Effector CD8-positive, alpha-beta T cell (primary cell): ENCODE measurements at places on chromosomes 5 and 9.

GRCh38 chr9:120446671-120447070 lies 133.3 kb downstream of the CDK5RAP2 start:
- no peak for DNase-seq

DNA sequence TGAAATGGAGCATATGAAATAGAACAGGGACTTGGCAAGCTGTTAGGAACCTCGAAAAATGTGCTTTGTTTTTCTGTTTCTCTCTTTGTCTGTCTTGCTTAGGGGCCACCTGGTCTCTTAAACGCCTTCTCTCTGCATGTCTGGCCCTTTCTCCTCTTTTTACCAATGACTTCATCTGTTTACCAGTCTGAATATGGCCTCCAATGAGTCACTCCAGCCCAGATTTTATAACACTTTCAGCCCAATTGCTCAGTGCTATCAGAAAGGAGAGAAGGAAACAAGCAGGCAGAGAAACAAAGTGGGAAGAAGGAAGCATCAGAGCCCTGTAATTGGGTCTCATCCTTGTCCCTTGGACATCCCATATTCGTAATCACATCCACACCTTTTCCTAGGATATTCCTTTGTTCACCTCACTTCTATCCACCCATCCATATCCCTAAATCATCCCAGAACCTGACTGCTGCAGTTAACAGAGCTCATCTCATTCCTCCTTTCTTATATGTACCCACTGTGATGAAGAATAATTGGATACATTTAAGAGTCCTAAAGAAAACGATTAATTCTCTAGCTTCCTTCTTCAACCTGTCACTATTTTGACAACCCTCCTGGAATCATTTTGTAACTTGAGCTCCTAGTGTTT lies 151.8 kb upstream of the GPR151 start:
- no peak for DNase-seq

DNA sequence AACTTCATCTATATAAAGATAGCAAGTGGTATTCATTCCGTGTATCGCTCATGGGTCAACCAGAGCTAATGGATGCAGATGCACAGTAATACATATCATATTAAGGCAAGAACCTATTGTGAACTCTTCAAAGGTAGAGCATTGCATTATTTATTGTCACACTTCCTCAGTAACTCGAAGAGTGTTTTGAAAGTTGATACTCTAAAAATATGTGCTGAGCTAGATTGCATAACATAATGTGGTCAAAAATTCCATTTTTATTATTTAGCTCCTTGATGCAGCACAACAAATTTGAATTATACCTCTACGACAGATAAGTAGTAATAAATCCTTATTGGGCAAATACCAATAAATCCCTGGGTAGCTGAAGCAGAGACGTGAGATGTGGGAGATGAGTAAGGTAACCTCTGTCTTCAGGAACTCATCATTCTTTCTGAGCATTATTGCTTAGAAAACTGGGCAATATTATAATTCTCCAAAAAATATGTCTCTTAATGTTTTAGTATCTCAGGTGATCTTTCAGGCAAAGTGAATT lies 70.3 kb downstream of the CDH18 start:
- no peak for DNase-seq

GRCh38 chr9:71403106-71403505 lies 281.7 kb upstream of the TRPM3 start:
- DNase-seq, result no peak

DNA sequence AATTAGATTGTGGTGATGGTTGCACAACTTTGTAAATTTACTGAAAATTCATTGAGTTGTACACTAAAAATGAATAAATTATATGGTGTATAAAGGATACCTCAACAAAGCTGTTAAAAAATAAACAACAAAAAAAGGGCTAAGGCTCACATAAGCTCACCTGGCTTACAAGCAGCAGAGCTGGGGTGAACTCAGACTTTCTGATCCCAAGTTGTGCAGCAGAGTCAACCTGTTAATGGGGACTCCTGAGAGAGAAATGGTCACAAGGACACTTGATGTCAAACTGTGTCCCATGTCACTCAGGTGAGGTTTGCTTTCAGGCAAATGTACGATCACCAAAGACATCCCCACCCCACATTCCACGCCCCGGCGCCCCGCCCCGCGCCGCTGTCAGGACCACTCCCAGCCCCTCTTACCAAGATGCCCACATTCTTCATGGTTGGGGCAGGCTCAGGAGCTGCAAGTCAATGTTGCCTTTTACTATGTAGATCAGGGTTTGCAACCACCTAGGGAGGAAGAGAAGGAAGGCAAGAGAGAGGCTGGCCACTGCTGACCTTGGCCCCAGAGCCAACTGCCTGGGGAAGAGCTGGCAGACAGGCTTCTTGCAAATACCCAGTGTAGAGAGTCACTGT lies 22.4 kb upstream of the SLC36A1 start:
- DNase-seq, result no peak

- DNase-seq, result no peak
These were observed 59.3 kb downstream of the RGS3 start for GRCh38 chr9:113522858-113523257.

DNA sequence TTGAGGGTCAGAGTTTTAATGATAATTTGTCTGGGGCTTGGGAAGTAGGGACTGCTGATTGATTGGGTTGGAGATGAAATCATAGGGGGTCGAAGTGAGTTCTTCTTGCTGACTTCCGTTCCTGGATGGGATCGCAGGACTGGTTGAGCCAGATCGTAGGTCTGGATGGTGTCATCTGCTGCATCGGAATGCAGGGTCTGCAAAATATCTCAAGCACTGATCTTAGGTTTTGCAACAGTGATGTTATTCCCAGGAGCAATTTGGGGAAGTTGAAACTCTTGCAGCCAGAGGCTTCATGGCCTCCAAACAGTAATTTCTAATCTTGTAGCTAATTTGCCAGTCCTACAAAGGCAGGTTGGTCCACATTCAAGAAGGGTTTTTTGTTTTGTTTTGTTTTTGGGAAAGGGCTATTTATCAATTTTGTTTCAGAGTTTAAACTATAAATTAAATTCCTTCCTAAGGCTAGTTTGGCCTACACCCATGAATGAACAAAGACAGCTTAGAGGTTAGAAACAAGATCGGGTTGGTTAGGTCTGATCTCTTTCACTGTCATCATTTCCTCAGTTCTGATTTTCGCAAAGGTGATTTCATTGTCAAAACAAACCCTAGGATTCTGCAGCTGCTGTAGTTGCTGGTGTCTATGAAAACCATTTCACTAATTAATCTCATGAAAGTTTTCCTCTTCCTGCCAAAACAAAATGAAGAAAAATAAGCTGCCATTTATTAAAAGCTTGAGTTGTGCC lies 388.0 kb downstream of the TMEM232 start:
- no peak for DNase-seq

- DNase-seq, result no peak
These were observed 99.4 kb upstream of the PTPN3 start for GRCh38 chr9:109597496-109597895.

DNA sequence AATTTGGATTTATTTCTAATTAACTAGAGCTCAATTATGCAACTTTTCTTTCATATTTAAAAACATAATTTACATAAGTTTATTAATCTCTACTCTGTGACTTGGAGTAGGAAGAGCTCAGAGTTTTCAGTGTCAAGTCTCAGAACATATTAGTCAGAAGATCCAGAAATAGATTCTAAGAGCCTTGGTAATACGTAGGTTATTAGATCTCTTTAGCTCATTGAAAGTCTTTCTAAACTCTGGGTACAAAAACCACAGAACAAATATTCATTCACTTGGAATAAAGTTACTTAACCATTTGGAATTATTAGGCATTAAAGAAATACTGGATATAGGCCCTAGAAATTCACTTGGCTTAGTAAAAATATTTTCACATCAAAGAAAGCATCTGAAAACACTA lies 26.3 kb upstream of the ISCA1 start:
- no peak for DNase-seq

DNA sequence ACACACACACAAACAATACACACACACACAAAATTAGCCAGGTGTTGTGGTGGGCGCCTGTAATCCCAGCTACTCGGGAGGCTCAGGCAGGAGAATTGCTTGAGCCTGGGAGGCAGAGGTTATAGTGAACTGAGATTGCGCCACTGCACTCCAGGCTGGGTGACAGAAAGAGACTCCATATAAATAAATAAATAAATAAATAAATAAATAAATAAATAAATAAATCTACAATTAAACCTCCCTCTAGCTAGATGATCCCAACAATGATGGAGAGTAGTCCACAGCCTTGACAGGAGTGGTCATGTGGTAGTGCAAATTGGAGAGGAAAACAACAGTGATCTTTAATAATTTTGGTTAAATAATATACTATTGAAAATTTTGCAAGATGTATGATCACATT lies 1739.0 kb upstream of the C9orf72 start:
- no peak for DNase-seq

DNA sequence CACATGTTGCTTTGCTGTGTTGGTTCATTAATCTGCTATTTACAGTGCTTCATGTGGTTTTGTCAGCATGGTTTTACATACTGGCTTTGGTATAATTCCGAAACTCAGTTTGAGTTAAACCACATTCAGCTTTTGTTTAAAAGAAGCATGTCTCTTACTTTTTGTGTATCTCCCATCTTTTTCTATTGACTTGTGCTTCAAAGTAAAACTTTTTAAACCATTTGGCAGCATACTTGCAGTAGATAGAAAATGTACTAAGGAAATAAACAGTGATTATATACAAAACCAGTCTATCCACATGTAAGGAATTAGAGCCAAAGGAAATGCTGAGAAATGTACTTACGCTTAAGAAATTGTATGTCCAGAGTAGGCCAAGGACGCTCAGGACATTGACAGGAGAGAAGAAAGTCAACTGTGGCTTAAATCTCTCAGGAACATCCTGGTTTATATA lies 286.9 kb downstream of the ARHGEF28 start:
- DNase-seq, result no peak

DNA sequence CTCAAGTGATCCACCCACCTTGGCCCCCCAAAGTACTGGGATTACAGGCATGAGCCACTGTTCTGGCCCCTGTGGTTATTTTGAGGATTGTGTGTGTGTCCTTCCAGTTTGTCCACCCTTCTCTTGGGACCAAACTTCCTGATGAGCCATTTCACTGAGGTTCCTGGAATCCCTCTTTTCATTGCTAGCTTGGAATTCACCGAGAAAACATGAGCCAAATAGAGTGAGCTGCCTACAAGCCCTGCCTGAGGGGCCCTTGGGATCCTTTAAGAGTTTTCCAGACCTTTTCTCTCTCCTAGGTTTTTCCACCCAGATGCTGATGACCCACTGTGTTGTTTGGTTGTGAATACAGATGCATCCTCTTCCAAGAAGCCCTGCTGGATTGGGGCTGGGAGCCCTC lies 13.2 kb upstream of the KIF12 start:
- no peak for DNase-seq

- no peak for DNase-seq
These were observed 214.3 kb downstream of the AGTPBP1 start for GRCh38 chr9:85527331-85528020.

- peak; percentile 29 for DNase-seq
These were observed 81.0 kb downstream of the RXRA start for GRCh38 chr9:134407121-134407779.

DNA sequence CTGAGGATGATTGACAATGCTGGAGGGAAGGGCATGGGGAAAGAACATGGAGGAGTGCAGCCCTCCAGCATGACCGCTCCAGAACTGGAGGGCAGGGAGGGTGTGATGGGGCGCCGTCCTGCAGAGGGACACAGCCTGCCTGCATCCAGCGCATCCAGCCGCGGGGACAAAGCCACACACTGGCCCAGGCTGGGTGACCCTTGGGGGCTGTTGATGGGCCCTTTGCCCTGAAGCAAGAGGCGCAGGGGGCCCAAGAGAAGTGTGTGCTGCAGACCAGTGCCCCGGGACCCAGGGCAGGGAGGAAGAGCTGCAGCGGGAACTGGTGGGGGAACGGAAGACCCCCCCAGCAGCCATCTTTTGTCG lies 169.8 kb upstream of the PPP1R26 start:
- DNase-seq, result no peak
